A549 treated with dexamethasone at 1 μM for 4 hours (cell line): ENCODE measurements at places on chromosomes 4 and X. TPM values are rescaled to one million over a fixed set of nuclear protein-coding genes. Genes with fewer than 3 reads are reported as not detected.

MAGEB10 gene
- not detected in 5 replicates for total RNA-seq

HSFX2 gene
- 0.08 to 0.38 TPM (median 0.19 TPM) in 3 of 5 replicates, not detected in the others for total RNA-seq

GABRA4 gene
- not detected in 5 replicates for total RNA-seq

ERVMER34-1 gene
- total RNA-seq, result 0.42 to 0.54 TPM (median 0.48 TPM) in 5 replicates

DIAPH2 gene
- 3.9 to 5.8 TPM (median 5.7 TPM) in 5 replicates for total RNA-seq

GASK1B gene
- 0.44 to 0.51 TPM (median 0.47 TPM) in 5 replicates for total RNA-seq

KCNIP4 gene
- total RNA-seq, result not detected in 5 replicates

CXCL8 gene
- 3.7 to 9.1 TPM (median 5.3 TPM) in 5 replicates for total RNA-seq

CSAG3 gene
- total RNA-seq, result not detected in 5 replicates

CDS1 gene
- total RNA-seq, result 0.33 to 0.63 TPM (median 0.60 TPM) in 5 replicates
